EL (cell line): ENCODE measurements at places on chromosomes 16 and 17.

- DNase-seq, result no peak
Measured at GRCh38 chr16:12410837-12411490, 392.7 kb downstream of the CPPED1 start.

GRCh38 chr17:64732336-64733006 lies 70.4 kb upstream of the SMURF2 start:
- peak; percentile 91 for DNase-seq

GRCh38 chr17:7857713-7858521 lies at the start of gene CYB5D1:
Gene CYB5D1 (plus strand): TSS chr17:7858003. CDS start chr17:7858135, 132 bp downstream.
- peak; percentile 94 for DNase-seq

DNA sequence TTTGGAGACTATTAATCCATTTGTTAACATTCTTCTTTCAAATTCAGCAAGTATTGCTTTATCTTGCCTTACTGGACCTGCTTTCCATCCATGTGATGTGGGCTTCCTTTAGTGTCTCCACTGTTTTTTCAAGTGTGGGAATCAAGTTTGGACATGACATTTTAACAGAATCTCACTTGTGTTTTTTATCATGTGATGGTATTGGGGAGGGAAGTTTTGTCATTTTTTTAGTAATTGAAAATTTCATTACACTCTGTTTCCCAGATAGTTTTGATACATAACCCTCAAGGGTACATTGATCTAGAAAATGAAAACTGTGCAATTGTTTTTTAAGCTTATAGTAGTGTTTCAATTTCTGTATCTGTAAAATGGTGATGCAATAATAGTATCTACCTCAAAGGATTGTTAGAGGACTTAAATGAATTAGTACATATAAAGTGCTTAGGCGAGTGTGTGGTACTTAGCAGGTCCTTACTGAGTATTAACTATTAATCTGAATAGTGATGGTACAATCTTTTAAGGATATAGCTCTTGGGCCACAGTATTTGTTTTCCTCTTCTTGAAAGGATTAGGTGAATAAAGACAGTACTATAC lies 27.3 kb downstream of the AATF start:
- no peak for DNase-seq

DNA sequence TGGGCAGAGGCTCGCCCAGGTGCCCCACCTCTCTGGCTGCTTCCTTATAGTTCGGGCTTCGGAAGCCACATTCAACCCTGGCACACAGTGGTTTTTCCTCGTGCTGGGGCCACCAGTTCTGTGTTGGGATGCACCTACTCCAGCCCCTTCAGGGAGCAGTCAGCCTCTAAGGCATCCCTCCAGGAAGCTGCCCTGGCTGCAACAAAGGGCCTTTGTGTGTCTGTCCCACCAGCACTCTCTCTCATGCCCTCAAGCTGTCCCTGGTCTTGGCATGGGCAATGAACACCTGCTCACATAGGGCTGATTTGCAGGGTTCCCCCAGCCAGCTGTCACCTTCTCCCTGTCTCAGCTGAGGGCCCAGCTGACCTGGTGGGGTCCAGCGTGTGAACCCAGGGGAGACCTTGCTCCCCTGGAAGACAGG lies 754 bp upstream of the NOXO1 start:
- DNase-seq, result no peak

- no peak for DNase-seq
Measured at GRCh38 chr16:77328768-77329167, 106.1 kb downstream of the ADAMTS18 start.

DNA sequence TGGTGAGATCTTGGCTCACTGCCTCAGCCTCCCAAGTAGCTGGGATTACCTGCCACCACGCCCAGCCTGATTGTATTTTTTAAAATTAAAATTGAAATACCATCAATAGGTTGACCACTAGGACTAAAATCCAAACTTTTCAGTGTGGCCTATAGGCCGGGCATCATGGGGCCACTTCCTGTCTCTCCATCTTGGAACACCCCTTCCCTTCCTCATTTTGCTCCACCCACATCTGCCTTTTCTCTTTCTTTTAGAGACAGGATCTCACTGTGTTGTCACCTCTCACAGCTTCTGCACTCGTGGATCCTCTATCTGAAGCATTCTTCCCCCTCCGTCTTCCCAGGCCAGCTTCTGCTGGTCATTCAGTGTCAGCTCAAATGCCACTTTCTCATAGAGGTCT lies 57.0 kb downstream of the BMERB1 start:
- no peak for DNase-seq

GRCh38 chr17:77383613-77384608 lies 243.1 kb downstream of the SEC14L1 start:
- DNase-seq, result no peak

- DNase-seq, result no peak
Measured at GRCh38 chr17:3678095-3678820, 9.6 kb downstream of the EMC6 start.

DNA sequence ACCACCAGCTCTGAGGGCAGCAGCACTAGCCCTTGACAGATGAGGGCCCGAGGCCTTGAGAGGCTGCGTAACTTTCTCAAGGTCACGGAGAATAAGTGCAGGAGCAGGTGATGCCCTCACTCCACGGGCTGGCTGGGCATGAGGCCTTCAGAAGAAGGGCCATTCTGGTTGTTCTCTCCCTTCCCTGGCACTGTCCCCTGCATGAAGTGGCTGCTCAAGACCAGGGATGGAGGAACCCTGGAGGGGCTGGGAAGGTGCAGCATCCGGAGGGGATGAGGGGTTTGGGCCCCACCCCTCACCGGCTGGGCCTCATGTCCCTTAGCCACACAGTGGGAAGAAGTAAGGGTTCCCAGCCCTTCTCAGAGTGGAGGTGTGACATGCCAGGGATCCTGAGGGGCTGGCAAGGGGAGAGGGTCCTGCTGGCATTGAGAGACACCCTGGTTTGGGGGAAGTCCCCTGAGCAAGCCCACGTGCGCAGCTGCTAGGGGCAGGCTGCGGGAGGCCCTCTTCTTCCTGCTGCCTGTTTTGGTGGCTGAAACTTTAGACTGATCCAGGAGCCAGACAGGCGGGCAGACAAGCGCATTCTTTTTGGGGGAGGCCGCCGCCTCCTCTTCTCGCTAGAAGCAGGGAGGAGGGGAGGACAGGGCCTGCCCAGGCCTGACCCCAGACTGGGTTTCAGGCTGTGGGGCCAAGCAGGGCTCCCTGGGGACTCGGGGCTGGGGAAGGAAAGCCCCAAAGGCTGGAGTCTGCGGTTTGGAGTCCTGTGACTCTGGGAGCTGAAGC lies 74.0 kb downstream of the N4BP1 start:
- DNase-seq, result peak; percentile 54

GRCh38 chr17:7818026-7818425 lies 16.0 kb upstream of the KDM6B start:
- DNase-seq, result no peak

DNA sequence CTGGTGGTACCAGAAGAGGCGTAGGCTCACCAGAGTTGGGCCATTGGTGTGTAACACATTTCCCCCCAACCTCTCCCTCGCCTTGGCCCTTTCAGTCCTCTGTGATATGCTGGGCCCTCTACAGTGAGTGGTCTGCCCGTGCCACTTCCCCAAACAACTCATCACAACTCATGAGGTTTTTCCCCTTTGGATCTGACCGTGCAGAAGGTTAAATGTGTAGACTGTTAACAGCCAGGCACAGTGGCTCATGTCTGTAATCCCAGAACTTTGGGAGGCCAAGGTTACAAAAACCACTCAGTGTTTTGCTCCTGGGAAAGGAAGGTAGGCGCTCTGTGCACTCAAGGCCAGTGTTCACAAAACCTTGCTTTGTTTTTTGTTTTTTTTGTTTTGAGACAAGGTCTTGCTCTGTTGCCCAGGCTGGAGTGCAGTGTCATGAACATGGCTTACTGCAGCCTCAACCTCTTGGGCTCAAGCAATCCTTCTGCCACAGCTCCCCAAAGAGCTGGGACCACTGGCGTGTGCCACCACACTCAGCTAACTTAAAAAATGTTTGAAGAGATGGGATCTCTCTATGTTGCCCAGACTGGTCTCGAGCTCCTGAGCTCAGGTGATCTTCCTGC lies 11.3 kb upstream of the CYB5B start:
- no peak for DNase-seq
